COR-L47 (cell line): ENCODE measurements at places on chromosomes 3 and 15.

- DNase-seq: no peak
These were observed 30.3 kb downstream of the IL12A start for GRCh38 chr3:160018959-160019358.

- DNase-seq: no peak
These were observed 14.4 kb upstream of the C3orf80 start for GRCh38 chr3:160210799-160211221.

- DNase-seq: no peak
These were observed 58.1 kb downstream of the RSRC1 start for GRCh38 chr3:158167737-158168557.

DNA sequence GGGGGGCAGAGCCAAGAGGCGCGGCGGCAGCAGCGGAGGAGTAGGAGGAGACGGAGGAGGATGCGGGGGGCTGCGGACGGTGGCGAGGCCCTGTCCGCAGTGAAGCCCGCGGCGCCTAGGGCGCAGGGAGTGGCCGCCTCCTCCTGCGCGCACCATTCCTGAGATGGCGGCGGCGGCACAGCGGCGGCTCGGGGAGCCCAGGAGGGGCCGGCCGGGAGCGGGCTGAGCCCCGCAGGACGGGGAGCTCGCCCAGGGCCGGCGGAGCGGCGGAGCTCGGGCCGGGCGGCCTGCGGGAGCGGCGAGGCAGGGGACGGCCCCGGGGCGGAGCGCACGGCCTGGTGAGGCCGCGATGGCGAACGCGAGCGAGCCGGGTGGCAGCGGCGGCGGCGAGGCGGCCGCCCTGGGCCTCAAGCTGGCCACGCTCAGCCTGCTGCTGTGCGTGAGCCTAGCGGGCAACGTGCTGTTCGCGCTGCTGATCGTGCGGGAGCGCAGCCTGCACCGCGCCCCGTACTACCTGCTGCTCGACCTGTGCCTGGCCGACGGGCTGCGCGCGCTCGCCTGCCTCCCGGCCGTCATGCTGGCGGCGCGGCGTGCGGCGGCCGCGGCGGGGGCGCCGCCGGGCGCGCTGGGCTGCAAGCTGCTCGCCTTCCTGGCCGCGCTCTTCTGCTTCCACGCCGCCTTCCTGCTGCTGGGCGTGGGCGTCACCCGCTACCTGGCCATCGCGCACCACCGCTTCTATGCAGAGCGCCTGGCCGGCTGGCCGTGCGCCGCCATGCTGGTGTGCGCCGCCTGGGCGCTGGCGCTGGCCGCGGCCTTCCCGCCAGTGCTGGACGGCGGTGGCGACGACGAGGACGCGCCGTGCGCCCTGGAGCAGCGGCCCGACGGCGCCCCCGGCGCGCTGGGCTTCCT lies at the start of gene GPR27:
GPR27 (plus strand) TSS at position 155 of the 909 bp plus-strand sequence; CDS start at position 350, 195 bp downstream.
- no peak for DNase-seq

DNA sequence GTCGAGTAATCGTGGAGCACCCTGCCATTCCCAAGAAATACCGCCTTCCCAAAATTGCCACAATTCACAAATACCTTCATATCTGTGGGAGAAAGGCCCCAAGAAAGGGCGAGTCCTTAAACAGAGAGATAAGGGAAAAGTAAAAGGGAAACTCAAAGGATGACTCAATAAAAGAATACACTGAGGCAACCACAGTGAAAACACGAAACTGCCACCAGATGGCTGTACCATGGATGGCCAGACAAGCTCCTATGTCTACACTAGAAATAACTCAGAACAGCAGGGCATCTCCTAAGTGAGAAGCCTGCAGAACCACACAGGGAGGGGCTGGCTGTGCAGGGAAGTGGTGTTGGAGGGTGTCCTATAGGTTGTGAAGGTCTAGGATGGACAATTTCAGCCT lies 25.0 kb downstream of the SRGAP3 start:
- DNase-seq: no peak

DNA sequence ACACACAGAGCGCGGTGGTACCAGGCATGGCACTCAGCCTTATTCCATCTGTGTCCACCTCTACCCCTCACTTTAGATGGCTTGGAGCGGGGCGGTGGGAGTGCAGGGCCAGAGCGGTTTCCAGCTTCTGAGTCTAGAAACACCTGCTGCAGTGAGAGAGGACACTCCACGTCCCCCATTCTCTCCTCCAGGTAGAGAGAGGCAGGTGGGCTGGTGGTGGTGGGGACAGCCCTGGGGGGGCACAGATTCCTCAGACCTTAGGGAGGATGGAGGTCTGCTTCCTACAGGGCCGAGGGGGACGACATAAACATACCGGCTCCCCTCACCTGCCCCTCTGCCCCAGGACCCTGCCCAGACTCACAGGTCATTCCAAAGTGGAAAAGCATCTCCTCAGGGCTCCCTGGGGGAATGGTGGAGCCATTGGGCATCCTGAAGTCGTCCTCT lies 40.4 kb downstream of the MUC20 start:
- DNase-seq: no peak

- no peak for DNase-seq
These were observed 5.3 kb downstream of the BRPF1 start for GRCh38 chr3:9736831-9737230.

DNA sequence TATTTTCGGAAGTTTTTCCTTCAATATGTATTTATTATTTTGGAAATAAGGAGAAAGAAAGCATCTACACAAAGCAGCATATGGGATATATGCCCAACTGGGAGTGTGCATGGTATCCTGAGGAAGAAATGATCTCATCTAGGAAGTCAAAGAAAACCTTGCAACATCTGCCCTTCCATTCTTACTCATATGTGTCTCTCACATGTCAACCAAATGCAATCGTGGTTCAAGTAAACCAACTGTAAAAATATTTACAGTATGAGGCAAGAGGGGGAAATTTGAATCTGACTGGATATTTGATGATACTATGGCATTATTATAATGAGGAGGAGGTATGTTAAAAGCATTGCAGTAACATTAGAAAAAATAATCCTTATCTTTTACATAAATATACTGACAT lies 3.2 kb upstream of the SCG3 start:
- no peak for DNase-seq

GRCh38 chr3:37707428-37708372 lies 154.0 kb upstream of the CTDSPL start:
- DNase-seq: no peak

DNA sequence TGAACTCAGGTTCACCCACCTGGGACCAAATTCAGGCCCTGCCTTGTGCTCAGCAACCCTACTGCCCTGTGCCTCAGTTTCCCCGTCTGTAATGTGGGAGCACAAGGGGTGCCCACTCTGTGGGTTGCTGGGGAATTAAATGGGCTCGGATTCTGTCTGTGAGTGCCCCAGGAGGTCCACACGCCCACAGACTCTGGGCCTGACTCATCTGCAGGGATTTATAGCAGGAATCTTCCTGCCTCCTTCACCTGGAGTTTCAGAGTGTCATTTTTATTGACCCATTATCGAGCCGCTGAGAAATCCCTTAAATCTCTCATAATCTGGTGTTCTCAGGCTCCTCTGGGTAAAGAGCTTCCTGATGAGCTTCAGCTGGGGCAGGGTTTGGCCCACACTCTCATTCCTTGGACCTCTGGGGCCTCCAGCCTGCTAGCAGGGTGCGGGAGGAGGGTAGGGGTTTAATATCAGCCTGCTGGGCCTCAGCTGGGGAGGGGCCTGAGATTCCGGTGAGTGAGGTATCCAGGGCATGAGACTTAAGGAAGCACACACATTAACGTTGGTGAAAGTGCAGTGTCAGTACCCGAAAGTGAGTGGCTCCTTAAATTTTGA lies 16.4 kb downstream of the C3orf18 start:
- no peak for DNase-seq

GRCh38 chr15:67444100-67444499 lies 76.8 kb upstream of the C15orf61 start:
- no peak for DNase-seq

DNA sequence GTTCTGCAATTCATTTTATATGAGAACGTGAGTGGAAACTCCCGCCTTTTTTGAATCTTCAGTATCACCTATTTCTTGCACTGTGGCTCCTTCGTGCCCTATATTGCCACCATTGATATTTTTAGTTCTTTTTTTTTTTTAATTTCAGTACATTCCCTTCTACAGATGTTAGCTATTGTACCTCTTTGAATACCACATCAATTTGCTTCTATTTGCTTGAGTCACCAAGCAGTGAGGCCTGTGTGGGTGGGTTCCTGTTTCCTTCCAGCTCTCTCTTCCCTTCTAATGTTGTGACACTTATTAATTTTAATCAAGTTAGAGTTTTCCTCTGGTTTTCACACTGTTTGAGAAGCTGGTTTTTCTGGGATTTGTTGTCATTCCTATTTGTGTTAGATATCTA lies 8.7 kb downstream of the HACD2 start:
- DNase-seq: no peak

DNA sequence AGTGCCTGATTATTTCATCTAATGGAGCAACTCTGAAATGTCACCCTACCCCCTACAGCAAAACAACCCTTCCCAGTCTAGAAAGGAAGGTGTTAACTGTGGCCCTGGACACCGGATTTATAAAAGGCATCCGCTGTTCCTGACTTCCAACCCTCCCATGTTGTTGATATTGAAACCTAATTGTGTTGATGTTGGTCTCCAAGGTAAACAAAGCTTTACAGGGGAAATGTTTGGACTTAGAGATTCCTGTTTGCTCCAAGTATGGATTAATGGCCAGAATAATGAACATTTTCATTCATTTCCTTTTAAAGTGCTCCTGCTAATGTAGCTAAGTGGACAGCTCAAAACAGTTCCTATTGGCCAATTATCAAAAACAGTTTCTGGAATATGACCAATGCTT lies 19.4 kb upstream of the LMCD1 start:
- DNase-seq: no peak

DNA sequence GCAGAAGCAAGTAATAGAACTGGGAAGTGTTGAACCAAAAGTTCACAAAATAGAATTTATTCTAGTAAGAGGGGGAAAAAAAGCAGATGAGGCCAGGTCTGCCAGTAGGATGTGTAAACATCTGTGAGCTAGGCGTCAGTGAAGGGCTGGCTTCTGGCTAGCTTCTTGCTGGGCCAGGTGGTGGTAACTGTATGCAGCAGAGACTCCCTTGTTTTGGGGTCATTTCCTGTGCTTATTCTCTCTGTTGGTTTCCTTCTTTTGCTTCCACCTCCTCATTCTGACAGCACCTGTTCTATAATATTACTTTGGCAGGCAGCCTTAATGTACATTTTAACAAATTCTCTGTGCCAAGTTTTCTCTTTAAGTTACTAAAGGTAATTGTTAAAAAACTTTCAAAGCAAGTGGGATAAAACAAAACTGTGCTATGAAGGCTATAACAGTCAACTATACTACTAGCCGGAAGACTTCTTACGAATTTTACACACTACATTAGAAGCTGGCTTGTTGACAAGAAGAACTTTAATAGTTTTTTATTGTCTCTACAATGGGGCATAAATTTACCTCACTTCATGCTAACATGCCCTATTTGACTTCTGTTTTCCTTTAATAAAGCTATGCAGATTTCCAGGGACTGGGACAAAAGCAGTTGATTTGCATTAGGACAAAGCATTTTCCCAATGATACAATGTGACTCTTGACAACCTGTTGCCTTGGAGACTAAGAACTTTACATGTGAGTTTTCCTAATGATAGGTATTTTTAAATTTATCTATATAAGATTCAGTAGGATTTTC lies 318.8 kb upstream of the NAALADL2 start:
- peak; percentile 97 for DNase-seq

DNA sequence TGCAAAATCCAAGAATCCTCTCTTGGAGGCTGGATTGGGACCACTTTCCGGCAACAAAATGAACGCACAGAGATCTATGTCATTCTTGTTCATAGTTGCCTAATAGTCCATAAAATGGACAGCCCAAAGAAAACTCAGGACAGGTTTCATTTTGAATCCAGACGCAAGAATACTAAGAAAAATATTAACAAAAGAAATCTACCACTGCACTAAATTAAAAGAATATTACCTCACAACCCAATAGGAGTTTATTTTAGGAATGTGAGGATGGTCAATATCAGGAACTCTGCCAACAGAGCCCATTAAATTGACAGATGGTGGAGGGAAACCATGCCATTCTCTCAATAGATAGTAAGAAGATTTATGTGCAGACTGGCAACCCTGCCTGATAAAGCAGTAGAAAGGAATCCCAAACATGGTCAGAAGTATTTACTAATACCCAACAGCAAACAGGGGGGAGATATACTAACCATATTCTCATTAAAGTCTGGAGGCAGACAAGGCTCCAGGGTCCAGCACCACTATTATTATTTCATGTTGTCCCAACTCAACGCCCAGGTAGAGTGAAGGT lies 127.6 kb downstream of the SMAD6 start:
- DNase-seq: no peak
